ENCODE measurements at places on chromosomes 4 and X. TPM values are rescaled to one million over a fixed set of nuclear protein-coding genes. Genes with fewer than 3 reads are reported as not detected.

GRCh38 chrX:155188786-155189185, 27.5 kb upstream of the VBP1 start:
- DNase-seq, result no peak

GRCh38 chrX:110964786-110965185, 131.2 kb upstream of the PAK3 start:
- DNase-seq, result no peak

DNA sequence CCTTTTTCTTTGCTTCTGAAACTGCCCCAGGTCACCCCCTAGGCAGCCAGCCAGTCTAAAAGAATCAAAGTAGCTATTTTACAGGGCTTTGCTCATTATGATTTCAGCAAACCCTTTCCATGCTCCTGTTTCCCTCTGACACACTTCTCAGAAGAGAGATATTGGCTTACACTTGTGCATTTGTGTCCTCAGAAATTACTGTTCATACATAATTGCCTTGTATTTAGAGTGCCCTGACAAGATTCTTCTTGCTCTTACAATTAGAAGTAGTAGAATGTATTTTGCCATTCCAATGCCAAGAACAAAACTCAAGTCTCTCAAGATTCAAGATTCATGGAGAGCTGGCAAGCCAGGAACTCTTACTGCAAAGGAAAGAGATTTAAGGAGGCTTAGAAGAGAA, 531.0 kb upstream of the ZFP42 start:
- no peak for DNase-seq

GRCh38 chr4:15832523-15833451, 54.7 kb downstream of the CD38 start:
- no peak for DNase-seq

- DNase-seq, result no peak
These were observed 10.8 kb downstream of the TMEM187 start for GRCh38 chrX:153983321-153983801.

DNA sequence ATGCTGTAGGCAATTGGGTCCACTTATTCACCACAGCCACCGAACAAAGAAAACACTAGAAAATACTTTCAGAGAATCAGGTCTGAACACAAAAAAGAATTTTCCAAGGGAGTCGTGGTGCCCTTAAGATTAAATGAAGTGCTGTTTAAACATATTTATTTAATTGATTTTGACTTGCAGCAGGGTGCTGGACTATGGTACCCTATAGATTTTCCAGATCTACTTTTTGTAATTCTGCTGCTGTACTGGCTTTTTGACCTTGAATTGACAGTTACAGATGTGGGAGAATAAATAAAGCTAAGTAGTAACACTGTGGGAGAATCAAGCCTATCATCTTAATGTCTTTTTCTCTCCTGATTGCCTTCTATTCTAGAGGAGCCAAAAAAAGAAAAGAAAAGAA, 735.3 kb upstream of the FTHL17 start:
- DNase-seq, result no peak

The RIBC1 gene
- 0.65 TPM for total RNA-seq

The MEPE gene
- total RNA-seq, result not detected

The VSIG1 gene
- not detected for total RNA-seq

The SH3D19 gene
- 82.5 TPM for total RNA-seq

The XAGE2 gene
- total RNA-seq, result 0.91 TPM

Data from lower leg skin (tissue), 4 donors.